A549 treated with AZD2906 at 1 μM for 4 hours (cell line): ENCODE measurements at places on chromosomes 1 and 21. TPM values are rescaled to one million over a fixed set of nuclear protein-coding genes. Genes with fewer than 3 reads are reported as not detected.

Gene CD5L
- not detected in 5 replicates for total RNA-seq

Gene MANEAL
- 21.2 to 26.5 TPM (median 25.0 TPM) in 5 replicates for total RNA-seq

Gene DNALI1
- 0.03 TPM in 1 of 5 replicates, not detected in the others for total RNA-seq

Gene PRKAA2
- total RNA-seq: 1.5 to 2.0 TPM (median 1.9 TPM) in 5 replicates

Gene UBASH3A
- total RNA-seq: 0.07 to 0.22 TPM (median 0.12 TPM) in 5 replicates

Gene RXFP4
- total RNA-seq: not detected in 5 replicates

Gene MSH4
- total RNA-seq: 0.02 TPM in 2 of 5 replicates, not detected in the others

Gene SIK1
- total RNA-seq: 15.3 to 21.6 TPM (median 16.4 TPM) in 5 replicates

Gene ZBTB8A
- 4.1 to 5.1 TPM (median 4.8 TPM) in 5 replicates for total RNA-seq

Gene PCBP3
- total RNA-seq: 0.88 to 1.2 TPM (median 0.93 TPM) in 5 replicates

Gene CHAF1B
- total RNA-seq: 11.1 to 12.8 TPM (median 11.3 TPM) in 5 replicates

Gene SPRR2B
- not detected in 5 replicates for total RNA-seq

Gene TPTE
- total RNA-seq: not detected in 5 replicates
